GM03348 (cell line): ENCODE measurements at places on chromosomes 11 and 22.

DNA sequence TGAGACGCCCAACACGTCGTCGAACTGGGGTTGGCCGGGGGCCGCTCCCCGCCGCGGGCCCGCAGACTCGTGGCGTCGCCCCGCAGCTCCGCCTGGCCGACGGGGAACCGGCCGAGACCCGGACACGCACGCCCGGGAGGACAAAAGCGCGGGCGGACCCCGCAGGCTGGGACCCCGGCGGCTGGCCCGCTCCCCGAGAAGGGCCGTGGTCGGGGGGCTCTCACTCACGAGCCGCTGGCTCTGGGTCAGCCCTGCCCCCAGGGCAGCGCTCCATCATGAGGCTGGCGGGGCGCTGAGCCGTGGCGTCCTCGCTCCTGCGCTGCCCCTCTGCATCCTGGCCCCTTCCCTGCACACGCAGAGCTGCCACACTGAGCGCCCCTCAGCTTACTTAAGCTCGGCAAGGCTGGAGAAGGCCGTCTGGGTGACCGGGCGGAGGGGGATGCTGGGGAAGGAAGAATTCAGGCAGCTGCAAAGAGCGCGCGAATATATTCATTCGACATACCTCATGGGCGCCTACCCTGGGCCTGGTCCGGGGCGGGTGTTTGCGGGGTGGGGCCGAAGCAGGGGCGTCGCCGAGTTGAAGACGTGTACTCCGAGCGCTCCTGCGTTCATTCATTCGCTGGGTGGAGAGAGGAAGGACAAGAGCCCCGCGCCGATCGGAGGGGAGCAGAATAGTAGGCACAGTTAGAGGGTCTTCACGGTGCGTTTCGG, 579 bp upstream of the CYB5R2 start:
- DNase-seq, result no peak

DNA sequence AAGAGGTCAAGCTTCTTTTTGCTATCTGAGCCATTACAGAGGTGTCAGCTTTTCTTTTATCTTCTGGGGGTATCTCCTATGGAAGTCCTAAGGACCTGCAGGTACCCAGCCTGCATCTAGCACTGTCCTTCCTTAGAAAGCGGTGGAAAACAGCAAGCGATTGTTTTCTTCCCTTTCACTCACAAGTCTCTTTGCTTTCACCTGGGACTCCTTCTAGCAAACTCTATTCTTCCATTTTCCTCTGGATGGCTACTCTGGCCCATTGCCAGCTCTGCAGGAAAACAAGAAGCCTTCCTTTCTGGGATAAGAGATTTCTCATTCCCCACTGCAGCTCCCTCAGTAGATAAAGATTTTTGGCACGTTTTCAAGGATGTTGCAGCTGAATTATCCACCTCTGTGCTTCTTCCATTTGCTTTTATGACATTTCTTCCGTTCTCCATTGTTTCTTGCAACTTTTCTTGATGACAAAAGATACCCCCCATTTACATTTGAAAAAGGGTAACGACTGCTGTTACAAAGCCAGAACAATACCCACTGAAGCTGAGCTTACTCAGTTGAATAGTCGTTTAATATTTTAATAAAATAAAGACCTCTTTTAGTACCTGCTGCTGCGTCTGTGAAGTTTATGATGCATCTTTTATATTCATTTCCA, 40.2 kb upstream of the BDNF start:
- DNase-seq, result no peak

GRCh38 chr11:113278925-113279324, 35.5 kb upstream of the TTC12 start:
- no peak for DNase-seq

DNA sequence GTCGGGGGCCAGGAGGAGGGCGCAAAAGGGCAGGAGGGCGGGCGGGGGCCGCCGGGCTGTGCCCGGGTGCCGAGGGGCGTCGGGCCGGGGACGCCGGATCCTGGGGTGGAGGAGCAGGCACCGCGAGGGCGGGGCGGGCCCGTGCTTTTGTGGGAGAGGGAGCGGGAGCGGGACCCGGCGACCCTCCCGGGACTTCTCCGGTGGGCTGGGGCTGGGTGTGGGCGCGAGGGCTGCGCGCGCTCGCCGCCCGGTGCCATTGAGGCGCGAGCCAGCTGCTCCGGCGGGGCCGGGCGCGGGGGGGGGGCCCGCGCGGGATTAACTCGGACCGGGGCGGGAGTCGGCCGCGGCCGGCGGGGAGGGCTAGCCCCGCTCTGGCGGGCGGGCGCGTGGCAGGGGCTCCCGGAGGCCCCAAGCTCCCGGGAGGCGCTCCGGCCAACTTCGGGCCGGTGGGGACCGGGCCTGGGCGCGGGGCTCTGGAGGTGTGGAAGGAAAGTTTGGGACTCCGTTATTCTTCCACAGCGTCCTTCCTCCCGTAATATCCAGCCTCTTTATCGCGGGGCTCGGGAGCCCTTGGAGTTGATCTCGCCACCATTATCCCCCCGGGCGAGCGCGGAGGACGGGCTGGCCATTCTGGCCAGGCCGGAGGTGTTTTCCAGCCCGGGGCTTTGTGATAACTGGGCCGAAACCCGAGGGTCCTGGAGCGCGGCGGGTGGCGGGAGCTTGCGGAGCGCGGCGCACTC, 936 bp downstream of the CECR2 start:
- no peak for DNase-seq

DNA sequence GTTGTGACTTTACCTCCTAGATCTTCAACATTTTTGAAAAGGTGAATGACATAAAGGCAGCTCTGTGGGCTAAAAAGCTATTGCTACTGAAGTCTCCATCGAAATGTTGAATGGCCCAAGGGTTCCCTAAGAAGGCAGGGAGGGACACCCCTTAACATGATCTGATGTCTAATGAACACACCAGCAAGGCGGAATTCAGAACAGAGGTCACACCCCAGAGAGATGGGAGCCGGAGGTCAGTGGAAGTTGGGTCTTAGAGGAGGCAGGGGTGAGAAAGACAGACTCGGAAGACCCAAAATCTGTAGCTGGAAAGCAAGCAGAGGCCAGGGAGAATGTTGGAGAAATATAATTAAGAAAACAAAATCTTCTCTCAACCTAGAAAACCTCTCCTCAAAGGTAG, 79.0 kb downstream of the TRIM29 start:
- DNase-seq, result no peak

GRCh38 chr22:24830205-24830979, 24.4 kb downstream of the SGSM1 start:
- no peak for DNase-seq

- DNase-seq, result peak; percentile 70
These were observed at the start of gene MMP10 for GRCh38 chr11:102780491-102780918. TSS of gene MMP10 (minus strand) at chr11:102780628. CDS start at chr11:102780591, 37 bp downstream.

- DNase-seq, result peak; percentile 56
These were observed 25.7 kb upstream of the OAF start for GRCh38 chr11:120184946-120185705.

DNA sequence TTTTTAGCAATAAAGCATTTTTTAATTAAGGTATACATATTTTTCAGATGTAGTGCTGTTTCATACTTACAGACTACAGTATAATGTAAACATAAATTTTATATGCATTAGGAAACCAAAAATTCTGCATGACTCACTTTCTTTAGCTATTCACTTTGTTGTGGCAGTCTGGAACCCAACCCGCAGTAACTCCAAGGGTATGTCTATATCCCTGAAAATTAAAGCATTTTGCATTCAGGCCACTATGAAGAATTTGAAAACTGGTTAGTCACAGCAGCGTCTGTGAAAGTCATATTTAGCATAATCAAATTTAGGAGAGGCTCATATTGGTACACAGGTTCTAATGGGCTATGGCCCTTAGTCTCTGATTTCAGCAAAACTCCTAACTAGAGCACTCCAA, 46.8 kb downstream of the BBOX1 start:
- no peak for DNase-seq

GRCh38 chr11:76661306-76661751, 9.2 kb downstream of the LRRC32 start:
- DNase-seq, result no peak

- DNase-seq, result peak; percentile 42
These were observed 4.0 kb downstream of the RCN1 start for GRCh38 chr11:32094923-32095322.

- no peak for DNase-seq
These were observed 16.6 kb upstream of the BCR start for GRCh38 chr22:23163665-23164064.

- DNase-seq, result peak; percentile 15
These were observed 93.4 kb downstream of the NTM start for GRCh38 chr11:131463649-131464425.

DNA sequence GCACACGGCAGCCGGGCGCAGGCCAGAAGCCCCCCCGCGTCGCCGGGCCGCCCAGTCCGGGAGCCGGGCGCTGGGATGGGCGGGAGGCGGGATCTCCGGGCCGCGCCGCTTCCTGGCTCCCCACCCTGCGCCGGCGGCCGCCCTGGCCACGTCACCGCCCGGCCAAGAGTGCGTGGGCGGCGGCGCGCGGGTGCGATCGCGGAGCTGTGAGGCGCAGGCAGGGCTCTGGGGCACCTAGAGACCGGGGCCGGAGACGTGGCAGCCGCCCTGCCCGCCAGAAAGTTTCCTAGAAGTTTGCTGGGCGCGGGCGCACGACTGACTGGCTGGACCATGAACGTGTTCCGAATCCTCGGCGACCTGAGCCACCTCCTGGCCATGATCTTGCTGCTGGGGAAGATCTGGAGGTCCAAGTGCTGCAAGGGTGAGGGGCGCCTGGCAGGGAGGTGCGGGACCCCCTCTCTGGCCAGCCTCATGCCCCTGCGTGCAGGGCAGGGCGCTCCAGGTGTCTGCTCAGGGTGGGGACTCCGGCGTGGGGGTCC, at the start of gene KDELR3:
Gene KDELR3, plus strand, starts transcription at position 193 of the 539 bp plus-strand sequence. Its CDS starts 138 bp downstream, at position 331.
- DNase-seq, result peak; percentile 99
